Femur (tissue), 1 donor: ENCODE measurements at places on chromosomes 7 and 10.

DNA sequence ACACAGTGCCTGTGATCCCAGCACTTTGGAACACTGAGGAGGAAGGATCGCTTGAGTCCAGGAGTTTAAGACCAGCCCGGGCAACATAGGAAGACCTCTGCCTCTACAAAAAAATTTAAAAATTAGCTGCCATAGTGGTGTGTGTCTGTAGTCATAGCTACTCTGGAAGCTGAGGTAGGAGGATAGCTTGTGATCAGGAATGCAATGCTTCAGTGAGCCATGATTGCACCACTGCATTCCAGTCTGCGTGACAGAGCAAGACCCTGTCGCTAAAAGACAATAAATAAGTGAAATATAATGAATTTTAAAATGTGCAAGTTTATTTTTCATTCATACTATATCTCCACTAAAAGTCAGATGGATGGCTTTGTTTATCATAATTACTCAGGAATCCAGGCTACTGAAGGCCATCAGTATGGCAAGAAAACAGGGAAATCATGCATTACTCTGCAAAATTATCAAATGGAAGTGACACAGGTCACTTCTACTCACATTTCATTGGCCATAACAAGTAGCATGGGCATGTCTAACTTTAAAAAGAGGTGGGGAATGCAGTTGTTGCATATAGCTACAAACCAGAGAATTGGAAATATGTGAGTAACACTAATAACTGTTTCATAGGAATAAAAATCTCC, 32.9 kb upstream of the FAM3C start:
- DNase-seq, result no peak

GRCh38 chr10:87659571-87660483, at the start of gene PAPSS2:
Gene PAPSS2 (plus strand): TSS chr10:87659878. CDS start chr10:87659982, 104 bp downstream.
- DNase-seq, result peak; percentile 82

DNA sequence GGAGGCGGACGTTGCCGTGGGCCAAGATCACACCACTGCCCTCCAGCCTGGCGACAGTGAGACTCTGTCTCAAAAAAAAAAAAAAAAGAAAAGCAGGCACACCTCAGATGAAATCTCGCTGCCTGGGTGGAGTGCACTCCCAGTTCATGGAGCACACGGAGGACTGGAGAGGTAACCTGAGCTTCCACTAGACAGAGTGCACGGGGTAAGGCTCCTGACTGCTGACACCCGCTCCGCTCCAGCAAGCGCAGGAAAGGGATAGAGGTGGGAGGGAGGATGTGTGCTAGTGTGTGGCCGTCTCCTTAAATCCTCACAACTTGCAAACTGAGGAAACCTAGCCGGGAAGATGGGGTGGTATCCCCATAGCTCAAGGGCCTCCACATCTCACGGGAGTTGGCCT, 50.8 kb downstream of the FAM53B start:
- DNase-seq, result no peak

DNA sequence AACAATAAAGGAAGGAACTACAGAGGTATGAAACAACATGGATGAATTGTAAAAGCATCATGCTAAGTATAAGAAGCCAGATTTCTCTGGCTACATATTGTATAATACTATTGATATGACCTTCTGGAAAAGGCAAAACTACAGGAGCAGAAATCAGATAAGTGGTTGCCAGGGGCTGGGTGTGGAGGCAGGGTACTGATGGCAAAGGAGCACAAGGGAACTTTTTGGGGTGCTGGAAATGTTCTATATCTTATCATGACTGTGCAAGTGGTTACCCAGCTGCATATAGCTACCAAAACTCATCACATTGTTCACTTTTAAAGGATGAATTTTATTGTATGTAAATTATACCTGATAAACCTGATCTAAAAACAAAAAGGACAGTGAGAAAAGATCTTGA, 72.4 kb downstream of the SKAP2 start:
- no peak for DNase-seq

DNA sequence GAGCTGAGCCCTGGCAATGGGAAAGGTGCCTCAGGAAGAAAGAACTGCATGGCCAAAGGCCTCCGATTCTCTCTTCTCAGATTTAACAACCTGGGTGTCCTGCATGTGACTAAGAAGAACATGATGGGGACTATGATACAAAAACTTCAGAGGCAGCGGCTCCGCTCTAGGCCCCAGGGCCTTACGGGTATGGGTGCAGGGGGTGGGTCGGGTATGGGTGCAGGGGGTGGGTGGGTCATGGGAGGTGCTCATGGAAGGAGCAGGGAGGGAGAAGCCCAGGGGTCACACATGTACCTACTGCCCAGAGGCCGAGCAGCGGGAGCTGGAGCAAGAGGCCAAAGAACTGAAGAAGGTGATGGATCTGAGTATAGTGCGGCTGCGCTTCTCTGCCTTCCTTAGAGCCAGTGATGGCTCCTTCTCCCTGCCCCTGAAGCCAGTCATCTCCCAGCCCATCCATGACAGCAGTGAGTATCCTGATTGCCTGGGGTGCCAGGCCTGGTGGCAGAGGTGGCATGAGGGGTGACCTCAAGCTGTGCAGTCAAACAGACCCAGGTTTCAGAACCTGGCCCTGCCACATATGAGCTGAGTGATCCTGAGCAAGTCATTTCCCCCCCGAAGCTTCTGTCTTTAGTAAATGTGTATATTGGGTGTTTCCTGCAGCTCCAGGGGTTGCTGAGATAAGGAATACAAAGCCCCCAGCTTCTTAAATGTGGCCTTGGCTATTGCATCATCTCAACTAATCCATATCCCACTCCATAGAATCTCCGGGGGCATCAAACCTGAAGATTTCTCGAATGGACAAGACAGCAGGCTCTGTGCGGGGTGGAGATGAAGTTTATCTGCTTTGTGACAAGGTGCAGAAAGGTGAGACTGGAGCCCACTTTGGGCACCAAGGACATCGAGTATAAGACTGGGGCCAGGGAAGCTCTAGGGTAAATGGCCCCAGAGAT, 2.0 kb downstream of the NFKB2 start:
- DNase-seq, result no peak

DNA sequence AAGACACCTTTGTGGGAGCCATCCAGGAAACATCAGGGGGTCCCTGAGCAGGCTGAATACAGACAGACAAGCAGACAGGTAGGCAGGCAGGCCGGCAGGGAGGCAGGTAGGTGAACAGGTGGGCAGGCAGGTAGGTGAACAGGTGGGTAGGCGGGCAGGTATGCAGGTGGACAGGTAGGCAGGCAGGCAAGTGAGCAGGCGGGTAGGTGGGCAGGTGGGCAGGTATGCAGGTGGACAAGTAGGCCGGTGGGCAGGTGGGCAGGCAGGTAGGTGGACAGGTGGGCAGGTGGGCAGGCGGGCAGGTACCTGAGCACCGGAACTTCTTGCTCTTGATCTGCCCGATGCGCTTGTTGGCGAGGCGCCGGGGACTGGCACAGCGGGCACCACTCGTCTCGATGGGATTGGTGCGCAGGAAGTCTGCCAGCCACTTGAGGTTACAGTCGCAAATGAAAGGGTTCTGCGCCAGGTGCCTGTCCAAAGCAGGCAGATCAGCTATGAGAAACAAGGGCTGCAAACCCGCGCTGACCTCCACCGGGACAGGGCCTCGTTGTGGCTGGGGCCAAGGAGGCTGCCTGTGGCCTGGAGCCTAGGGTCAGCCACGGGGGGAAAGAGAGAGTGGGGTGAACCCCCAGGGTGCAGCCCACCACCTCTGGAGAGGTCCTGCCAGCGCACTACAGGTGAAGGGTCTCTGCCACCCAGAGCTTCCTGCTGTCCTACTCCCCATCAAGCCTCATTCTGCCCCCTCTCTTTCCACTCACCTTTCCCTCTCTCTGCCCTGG, 136.9 kb downstream of the SLIT1 start:
- no peak for DNase-seq

DNA sequence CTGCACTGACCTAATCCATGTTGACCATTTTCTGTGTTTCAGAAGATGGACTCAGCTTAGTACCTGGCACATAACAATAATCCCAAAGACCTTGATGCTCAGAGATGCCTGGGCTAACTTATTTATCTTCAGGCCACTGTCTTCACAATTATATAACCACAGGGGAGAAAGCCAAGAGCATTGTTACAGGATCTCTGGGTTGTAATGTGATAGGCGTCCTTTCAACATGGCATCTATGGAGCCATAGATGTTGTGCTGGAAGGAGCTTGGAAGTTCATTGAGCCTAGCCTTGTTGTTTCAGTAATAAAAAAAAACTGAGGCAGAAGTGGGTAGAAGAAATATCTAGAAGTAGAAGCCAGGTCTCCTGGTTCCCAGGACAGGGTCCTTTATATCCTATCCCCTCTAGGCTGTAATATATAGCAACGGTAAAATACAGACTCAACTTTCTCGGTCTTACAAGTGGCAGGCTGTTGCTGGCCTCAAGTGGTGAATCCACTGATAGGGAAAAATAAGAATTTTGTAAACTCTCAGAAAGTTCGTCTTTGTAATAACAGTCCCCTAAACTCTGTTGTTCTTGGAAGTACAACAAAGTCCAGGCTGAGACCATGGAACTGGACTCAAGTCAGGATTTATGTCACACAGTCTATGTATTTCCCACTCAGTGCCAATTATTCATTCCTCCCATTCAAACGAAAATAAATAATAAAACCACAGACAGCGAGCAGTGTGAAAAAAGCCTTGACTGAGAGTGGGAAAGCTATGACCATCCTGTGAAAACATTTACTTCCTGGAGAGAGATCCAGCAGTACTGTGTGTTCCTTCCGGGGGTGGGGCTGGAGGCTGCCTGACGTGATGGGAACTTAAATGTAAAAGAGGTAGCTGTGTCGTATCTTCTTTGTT, 277.6 kb downstream of the REEP3 start:
- DNase-seq, result peak; percentile 85

DNA sequence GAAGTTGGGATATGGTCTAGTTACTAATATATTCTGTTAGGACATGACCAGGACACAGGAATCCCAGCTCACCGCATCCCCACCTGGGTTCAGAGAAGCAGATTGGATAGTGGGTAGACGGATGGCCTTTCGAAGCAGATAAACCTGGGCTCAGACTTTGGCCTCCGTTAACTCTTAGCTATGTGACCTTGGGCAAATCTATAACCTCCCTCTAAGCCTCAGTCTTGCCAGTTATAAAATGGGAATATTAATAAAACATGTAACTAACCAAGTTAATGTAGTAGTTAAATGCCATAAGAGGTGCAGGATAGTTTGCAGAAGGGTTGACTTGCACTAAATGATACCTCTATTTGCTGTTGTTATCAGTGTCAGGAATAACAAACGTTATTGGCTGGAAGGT, 127.6 kb upstream of the JCAD start:
- DNase-seq, result no peak

GRCh38 chr7:70947181-70947580, 184.8 kb upstream of the GALNT17 start:
- no peak for DNase-seq

DNA sequence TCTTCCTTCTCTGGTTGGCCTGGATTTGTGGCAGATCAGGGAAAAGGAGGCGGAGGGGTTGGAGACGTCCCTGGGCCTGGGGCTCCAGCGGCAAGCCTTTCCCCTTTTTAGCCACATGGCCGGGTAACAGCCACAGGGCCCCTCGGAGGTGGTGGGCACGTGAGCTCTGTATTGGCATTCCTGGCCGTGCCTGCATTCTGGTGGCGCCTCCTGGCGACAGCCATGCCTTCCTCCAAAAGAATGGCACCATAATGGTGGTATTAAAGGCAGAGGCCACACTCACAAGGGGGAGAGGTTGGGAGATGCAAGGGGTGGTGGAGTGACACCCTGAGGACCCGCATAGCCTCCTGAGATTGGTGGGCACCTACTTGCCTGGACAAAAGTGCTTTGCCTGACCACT, 3.0 kb upstream of the AQP1 start:
- DNase-seq, result no peak

GRCh38 chr10:6980353-6980752, 400.3 kb upstream of the PRKCQ start:
- no peak for DNase-seq

- DNase-seq, result no peak
Observed at GRCh38 chr7:87538052-87538451, 62.6 kb upstream of the ABCB4 start.

DNA sequence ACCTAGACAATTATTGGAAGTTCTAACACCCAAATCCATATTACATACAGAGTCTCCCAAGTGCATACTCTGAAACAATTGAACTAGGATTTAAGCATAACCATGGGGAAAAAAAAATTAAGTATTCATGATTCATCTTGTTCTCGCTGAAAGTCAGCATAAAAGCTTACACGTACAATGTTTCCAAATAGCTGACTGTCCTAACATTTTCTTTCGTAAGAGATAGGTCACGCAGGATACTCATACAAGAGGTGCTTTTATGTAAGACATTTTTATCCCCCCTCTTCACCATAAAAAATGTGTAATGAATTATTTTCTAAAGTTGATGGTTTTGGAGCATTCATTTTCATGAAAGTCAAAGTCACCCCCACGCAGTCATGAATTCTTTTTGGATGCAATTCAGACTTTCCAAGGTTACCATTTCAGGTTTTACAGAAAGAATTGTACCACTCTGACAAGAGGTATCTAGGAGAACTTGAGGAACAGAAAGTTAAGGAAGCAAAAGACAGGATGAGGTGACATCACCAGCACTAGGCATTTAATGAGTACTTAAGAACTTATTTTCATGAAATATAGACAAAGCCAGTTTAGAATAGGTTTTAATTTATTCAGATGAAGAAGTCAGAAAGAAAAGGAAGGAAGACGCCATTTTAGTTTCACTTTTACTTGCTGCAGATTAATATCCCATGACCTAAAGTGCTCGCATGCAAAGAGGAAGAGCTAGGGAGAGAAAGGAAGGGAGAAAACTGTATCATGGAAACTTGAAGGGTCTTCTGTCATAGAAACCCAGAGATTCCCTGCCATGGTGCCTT, 55.8 kb downstream of the TMEM26 start:
- DNase-seq, result no peak

- no peak for DNase-seq
Observed at GRCh38 chr10:29297678-29298077, 8.8 kb downstream of the LYZL1 start.

- DNase-seq, result no peak
Observed at GRCh38 chr10:122864901-122865300, 14.5 kb downstream of the FAM24B start.

GRCh38 chr7:102934239-102934638, 21.4 kb downstream of the LRRC17 start:
- no peak for DNase-seq

- DNase-seq, result peak; percentile 83
Observed at GRCh38 chr10:112951359-112952281, 1.6 kb downstream of the TCF7L2 start.

DNA sequence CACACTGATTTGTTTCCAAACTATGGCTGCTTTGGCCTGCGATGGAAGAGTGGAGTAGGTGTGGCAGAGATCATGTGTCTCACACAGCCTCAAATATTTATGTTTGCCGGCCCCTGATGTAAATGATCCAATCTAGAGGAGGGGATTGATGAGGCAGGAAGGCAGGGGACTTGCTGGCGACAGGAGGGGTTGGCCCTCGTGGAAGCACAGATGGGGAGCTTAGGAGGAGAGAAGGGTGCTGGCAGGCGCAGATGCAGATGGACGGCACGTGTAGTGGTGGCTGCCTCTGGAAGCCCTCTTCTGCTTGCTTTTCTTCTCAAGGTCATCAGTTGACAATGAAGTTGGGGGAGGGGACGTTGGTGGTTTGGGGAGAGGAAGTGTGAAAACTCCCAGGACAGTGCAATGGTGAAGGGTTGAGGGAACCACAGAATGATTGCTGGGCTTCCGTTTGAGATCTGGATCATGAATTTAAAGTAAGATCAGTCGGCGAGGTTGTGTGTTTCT, 15.4 kb downstream of the COL13A1 start:
- DNase-seq, result no peak

- DNase-seq, result no peak
Observed at GRCh38 chr10:126373972-126374371, 14.3 kb downstream of the ADAM12 start.

- no peak for DNase-seq
Observed at GRCh38 chr10:110303681-110304080, 1.0 kb downstream of the SMNDC1 start.

- DNase-seq, result no peak
Observed at GRCh38 chr10:47027784-47028260, 116.6 kb downstream of the PTPN20 start.
